ENCODE measurements at places on chromosomes 7 and 10.

DNA sequence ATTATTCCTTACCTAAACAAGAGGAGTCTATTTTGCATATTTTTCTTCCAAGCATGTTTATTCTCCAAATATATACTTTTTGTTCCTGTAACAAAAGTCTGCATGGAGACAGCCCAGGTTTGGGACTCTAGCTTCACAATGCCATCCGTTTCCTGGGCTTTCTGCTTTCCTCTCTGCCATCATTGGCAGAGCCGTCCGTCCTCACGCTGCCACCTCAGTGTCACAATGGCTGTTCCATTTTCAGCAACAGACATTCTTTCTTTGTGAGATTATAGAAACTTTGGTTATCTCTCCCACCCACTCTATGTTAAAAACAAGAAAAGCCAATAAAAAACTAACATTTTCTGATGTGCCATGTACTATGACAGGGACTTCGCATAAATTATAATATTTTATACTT, 825.2 kb downstream of the REEP3 start:
- no peak overlapping the region for H3K4me3 ChIP-seq
- no peak for DNase-seq
- no peaks in the 10 kb centered on the region for H3K27me3 ChIP-seq
- no peak overlapping the region for H3K27ac ChIP-seq
- H3K36me3 ChIP-seq, result no peaks in the 10 kb centered on the region

DNA sequence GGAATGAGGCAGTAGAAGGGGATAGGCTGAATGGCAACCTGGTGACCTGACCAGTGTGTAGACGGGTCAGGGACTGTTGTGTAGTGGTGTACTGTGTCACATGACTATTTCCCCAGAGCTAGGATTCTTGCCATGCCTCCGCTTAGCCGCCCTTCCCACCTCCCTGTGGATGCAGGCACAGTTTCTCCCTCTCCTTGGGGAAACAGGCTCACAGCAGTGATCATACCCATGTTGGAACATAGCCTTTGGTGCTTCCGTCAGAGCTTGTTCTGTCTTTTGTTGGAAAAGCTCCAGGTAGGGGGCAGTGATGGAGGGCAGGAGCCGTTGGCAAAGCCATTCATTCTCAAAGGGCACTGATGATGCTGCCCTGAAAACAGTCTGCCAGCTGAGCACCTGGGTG, 44.3 kb downstream of the OGDH start:
- no peak for DNase-seq

DNA sequence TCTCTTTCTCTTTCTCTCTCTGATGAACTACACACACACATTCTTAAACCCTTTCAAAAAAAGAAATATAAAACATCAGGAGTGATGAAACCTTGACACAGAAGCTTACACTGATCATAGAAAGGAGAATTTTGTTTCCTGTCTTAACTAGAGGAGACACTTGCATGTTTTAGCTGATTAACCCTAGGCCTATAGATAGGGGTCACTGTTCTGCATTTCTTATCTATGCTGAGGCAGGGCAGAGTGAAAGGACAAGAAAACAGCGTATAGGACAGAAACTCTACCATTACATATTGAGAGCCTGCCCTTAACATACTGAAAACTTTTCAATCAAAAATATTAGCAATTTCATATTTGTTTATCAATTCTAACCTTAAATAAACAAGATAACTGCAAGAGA, 680.6 kb upstream of the MBL2 start:
- no peaks in the 10 kb centered on the region for H3K4me1 ChIP-seq
- no peak overlapping the region for H3K4me3 ChIP-seq
- peak; percentile 84 for DNase-seq
- H3K36me3 ChIP-seq, result no peaks in the 10 kb centered on the region
- H3K27ac ChIP-seq, result no peak overlapping the region
- no peaks in the 10 kb centered on the region for H3K27me3 ChIP-seq

- no peak for DNase-seq
- H3K4me3 ChIP-seq, result no peak overlapping the region
- no peak overlapping the region for H3K27ac ChIP-seq
- H3K27me3 ChIP-seq, result no peaks in the 10 kb centered on the region
- no peaks in the 10 kb centered on the region for H3K36me3 ChIP-seq
- no peaks in the 10 kb centered on the region for H3K4me1 ChIP-seq
These were observed 280.9 kb downstream of the LRMDA start for GRCh38 chr10:75712242-75712880.

GRCh38 chr7:4712281-4713182, 30.4 kb downstream of the FOXK1 start:
- DNase-seq, result no peak
- H3K4me1 ChIP-seq, result peaks cover 4% of the 10 kb centered on the region
- no peak overlapping the region for H3K4me3 ChIP-seq
- H3K27ac ChIP-seq, result no peak overlapping the region

DNA sequence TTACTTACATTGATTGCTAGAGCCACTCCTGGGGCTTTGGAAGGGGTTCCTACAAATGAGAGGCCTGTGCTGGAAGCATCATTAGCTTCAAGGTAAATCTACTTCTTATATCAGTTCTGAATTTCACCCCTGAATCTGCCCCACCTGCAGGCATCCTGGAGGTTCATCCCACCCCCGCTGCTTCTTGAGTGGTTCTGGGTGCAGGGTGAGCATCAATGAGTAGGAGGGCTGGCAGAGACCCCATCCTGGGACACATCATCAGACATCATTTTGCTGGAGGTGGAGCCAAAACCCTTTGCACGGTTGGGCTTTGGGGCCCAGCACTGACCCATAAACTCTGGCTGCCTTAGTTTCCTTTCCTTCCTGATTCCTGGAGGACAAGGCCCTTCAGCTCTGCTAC, 143.7 kb downstream of the PTPN20 start:
- no peak for DNase-seq
- H3K36me3 ChIP-seq, result no peaks in the 10 kb centered on the region
- H3K4me3 ChIP-seq, result no peak overlapping the region
- no peak overlapping the region for H3K27ac ChIP-seq
- H3K27me3 ChIP-seq, result no peaks in the 10 kb centered on the region
- H3K4me1 ChIP-seq, result no peaks in the 10 kb centered on the region

- no peaks in the 10 kb centered on the region for H3K27me3 ChIP-seq
- H3K36me3 ChIP-seq, result no peaks in the 10 kb centered on the region
- DNase-seq, result no peak
- H3K4me1 ChIP-seq, result peaks cover 2% of the 10 kb centered on the region
- H3K27ac ChIP-seq, result no peak overlapping the region
These were observed 312.3 kb downstream of the REEP3 start for GRCh38 chr10:63833411-63834060.

GRCh38 chr10:88382699-88383098, 200.4 kb downstream of the RNLS start:
- no peaks in the 10 kb centered on the region for H3K4me1 ChIP-seq
- no peaks in the 10 kb centered on the region for H3K36me3 ChIP-seq
- no peak for DNase-seq
- H3K27me3 ChIP-seq, result no peaks in the 10 kb centered on the region
- H3K27ac ChIP-seq, result no peak overlapping the region

GRCh38 chr7:140418653-140419052, 14.8 kb downstream of the RAB19 start:
- no peaks in the 10 kb centered on the region for H3K36me3 ChIP-seq
- no peak for DNase-seq
- no peaks in the 10 kb centered on the region for H3K27me3 ChIP-seq
- no peak overlapping the region for H3K27ac ChIP-seq
- no peak overlapping the region for H3K4me3 ChIP-seq

GRCh38 chr10:62014510-62014909, 113.0 kb downstream of the ARID5B start:
- no peak overlapping the region for H3K4me3 ChIP-seq
- H3K4me1 ChIP-seq, result no peaks in the 10 kb centered on the region
- no peak overlapping the region for H3K27ac ChIP-seq
- no peak for DNase-seq
- no peaks in the 10 kb centered on the region for H3K27me3 ChIP-seq
- no peaks in the 10 kb centered on the region for H3K36me3 ChIP-seq

- H3K27ac ChIP-seq, result no peak overlapping the region
- no peaks in the 10 kb centered on the region for H3K27me3 ChIP-seq
- H3K4me1 ChIP-seq, result no peaks in the 10 kb centered on the region
- DNase-seq, result no peak
- H3K4me3 ChIP-seq, result no peak overlapping the region
These were observed 9.5 kb upstream of the SH2D4B start for GRCh38 chr10:80528185-80528700.

GRCh38 chr7:137669706-137670105, 177.1 kb downstream of the DGKI start:
- no peak overlapping the region for H3K4me3 ChIP-seq
- no peaks in the 10 kb centered on the region for H3K4me1 ChIP-seq
- H3K27ac ChIP-seq, result no peak overlapping the region
- H3K36me3 ChIP-seq, result no peaks in the 10 kb centered on the region

DNA sequence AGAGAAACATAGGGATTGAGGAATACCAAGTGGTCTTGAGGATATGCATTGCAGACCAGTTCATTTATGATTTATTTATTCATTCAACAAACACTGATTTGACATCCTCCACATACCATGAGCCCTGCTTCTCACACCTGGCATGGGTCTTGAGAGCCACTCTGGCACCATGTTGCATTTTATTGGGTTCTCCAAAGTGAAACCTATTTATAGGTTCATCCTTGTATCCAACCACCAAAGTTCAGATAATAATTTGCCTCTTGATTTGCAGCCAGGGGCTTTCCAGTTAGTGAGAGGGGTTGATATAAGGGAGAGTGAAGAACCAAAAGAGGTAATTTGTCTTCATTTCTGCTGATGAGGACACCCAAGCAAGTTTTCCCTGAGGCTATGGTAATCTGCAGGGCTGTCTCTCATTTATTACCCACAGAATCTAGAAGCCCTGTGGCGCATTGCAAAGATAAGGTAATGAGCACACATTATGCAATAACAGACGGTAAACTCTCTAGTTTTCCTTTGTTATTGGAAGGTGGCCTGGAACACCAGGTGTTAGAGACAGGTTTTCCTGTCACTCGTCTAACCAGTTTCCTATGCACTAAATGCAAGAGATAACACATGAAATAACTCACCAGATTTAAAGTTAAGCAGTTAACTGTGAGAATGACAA, 28.8 kb upstream of the ICA1 start:
- peak; percentile 88 for DNase-seq
- H3K4me1 ChIP-seq, result peaks cover 12% of the 10 kb centered on the region
- no peaks in the 10 kb centered on the region for H3K27me3 ChIP-seq
- H3K27ac ChIP-seq, result no peak overlapping the region
- H3K36me3 ChIP-seq, result no peaks in the 10 kb centered on the region

DNA sequence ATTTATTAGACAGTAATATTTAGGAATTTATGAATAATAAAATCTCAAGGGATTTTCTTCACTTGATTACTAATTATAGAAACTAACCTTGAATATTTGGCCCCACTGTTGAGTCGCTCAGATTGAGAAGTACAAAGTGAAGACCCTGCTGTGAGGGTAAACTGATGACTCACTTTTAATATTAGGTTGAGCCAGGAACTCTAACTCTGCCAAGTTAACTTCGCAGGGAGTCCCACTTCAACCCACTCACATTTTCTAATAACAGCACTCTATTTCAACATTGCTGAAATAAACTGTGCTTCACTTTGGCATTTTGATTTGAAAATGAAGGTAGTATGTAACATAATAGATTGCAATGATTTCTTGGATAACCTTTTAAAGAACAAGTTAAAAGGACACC, 200.7 kb downstream of the POLR1F start:
- no peaks in the 10 kb centered on the region for H3K36me3 ChIP-seq
- no peaks in the 10 kb centered on the region for H3K27me3 ChIP-seq
- H3K27ac ChIP-seq, result no peak overlapping the region
- no peak for DNase-seq

DNA sequence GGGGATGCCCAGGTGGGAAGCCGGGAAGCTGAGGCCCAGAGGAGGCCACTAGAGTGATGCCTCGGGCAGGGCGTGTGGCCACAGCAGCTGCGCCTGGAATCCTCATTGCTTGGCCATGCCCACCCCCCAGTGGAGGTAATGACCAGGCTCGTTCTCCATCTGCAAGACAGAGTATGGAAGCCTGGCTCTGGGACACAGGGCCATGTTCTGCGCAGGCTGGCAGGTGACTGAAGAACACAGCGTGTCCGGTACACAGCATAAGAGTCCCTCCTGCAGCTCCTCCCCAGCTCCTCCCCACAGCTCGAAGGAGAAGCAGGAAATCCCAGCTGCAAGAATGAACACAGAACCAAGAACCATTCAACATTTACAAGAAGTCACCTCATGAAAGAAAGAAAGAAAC, 64.8 kb downstream of the SMURF1 start:
- H3K36me3 ChIP-seq, result no peaks in the 10 kb centered on the region
- H3K4me3 ChIP-seq, result no peak overlapping the region
- DNase-seq, result no peak
- no peaks in the 10 kb centered on the region for H3K27me3 ChIP-seq
- H3K4me1 ChIP-seq, result no peaks in the 10 kb centered on the region

GRCh38 chr7:141651417-141651816, 50.5 kb downstream of the DENND11 start:
- H3K4me1 ChIP-seq, result no peaks in the 10 kb centered on the region
- no peak overlapping the region for H3K4me3 ChIP-seq
- H3K36me3 ChIP-seq, result no peaks in the 10 kb centered on the region
- H3K27me3 ChIP-seq, result no peaks in the 10 kb centered on the region

GRCh38 chr7:104550362-104550761, 222.0 kb downstream of the LHFPL3 start:
- no peaks in the 10 kb centered on the region for H3K4me1 ChIP-seq
- H3K36me3 ChIP-seq, result no peaks in the 10 kb centered on the region
- H3K4me3 ChIP-seq, result no peak overlapping the region
- no peak for DNase-seq
- no peak overlapping the region for H3K27ac ChIP-seq

DNA sequence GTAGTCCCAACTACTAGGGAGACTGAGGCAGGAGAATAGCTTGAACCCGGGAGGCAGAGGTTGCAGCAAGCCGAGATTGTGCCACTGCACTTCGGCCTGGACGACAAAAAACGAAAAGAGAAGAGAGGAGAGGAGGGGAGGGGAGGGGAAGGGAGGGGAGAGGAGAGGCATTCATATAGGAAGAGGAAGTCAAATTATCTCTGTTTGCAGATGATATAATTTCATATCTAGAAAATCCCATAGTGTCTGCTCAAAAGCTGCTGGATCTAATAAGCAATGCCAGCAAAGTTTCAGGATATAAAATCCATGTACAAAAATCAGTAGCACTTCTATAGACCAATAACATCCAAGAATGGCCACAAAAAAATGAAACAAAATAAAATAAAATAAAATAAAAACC, 120.3 kb downstream of the LMBR1 start:
- no peaks in the 10 kb centered on the region for H3K36me3 ChIP-seq
- H3K27me3 ChIP-seq, result no peaks in the 10 kb centered on the region
- H3K4me1 ChIP-seq, result no peaks in the 10 kb centered on the region
- DNase-seq, result no peak
- H3K27ac ChIP-seq, result no peak overlapping the region
- H3K4me3 ChIP-seq, result no peak overlapping the region
